ENCODE measurements at places on chromosomes 16 and 17.

GRCh38 chr17:82983510-82984248 lies 95.7 kb upstream of the METRNL start:
- no peak for DNase-seq

DNA sequence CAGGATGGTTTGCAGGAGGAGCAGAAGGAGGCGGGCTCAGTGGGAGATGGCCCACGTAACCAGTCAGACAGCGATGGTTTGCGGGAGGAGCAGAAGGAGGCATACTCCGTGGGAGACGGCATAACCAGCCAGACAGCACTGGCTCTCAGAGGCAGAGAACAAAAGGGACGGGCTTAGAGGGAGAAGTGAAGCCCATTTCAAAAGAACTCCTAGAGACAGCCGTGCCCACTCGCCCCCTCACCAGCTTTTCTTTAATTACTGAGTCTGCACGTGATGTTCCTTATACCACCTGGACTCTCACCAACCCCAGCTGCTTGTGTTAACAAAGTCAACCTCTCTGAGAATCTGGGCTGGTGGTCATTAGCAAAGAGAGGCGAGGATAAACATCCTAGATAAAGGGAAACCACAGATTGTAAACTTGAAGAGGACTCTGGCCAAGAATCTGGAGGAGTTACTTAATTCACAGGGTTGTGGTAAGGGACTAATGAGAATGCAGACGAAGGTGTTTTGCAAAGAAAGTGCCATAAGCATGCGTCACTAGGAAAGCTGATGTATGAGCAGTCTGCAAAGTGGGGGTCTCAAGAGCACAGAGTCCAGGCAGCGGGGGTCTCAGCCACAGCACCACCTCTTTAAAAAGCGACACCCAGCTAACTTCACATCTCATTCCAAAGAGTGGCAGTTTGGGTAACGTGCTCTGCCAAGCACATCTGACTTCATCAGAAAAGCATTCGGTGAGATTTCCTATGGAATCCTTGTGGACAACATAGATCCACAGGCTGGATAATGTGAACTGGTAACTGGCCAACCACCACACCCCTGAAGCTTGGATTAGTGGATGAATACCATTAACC lies 51.7 kb downstream of the NXN start:
- no peak for DNase-seq

DNA sequence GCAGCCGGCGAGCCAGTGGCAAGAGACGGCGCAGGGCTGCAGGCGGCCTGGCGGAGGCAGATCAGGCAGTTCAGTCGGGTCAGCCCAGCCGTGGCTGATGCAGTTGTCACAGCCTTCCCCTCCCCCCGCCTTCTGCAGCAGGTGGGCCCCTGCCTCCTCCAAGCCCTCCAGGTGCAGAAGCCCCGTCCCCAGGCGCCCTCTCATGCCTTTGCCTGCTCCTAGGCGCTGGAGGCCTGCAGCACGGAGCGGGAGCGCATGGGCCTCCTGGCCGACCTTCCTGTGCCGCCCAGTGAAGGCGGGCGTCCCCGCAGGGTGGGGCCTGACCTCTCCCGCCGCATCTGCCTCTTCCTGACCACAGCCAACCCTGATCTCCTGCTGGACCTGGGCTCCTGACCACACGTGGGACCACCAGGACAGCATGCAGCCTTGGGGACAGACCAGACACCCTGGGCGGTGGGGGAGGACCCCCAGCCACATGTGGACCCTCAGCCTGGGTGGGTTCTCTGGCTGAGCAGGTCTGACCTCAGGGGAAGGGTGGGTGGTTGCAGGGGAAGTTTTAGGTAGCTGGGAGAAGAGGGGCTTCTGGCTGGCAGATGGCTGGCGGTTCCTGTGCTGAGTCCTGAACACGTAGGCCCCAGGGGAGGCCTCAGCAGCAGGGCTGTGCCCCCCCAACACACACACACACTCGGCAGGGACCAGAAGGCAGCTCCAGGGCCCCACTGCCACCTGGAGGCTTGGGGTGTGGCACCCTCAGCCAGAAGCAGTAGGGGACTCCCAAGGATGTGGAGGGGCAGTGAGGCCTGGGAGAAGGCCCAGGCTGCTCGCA lies 3.1 kb upstream of the MRPS34 start:
- no peak for DNase-seq

DNA sequence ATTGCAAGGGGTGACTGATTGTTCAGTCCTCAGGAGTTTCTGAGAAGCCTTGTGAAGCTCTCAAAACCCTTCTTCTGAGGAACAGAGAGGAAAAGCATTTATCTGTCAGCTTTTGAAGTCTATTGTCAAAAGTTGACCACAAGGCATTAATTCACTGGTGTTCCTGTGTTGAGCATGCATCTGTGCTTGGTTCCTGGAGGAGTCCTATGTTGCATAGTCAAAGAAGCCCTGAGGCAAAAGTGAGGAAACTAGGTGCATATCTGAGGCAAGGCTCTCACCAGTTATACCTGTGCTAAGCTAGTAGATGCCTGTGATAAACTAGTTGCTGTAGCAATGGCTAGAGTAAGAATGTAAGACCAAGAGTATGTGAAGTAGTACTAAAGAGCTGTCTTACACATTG lies 1.8 kb upstream of the HEATR6 start:
- DNase-seq = no peak

- no peak for DNase-seq
Observed at GRCh38 chr16:27401768-27402568, at the start of gene IL21R. Gene IL21R (plus strand): TSS chr16:27402174. CDS start chr16:27430072, 27,898 bp downstream.

DNA sequence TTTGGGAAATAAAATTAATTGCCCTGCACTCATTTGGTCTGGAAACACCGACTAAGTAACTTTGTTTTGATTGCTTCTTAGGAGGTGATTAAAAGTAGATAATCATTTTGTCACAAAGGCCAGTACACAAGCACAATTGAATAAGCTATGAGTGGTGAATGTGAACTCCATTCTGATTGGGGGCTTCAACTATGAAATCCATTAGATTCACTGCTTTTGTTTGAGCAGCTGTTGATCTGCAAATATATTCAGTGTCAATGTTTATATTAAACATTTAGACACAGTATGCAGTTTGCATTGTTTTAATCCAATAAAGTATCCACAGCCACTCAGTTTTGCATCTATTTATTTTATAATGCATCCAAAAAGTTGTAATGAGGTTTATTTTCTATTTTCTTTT lies 817.5 kb downstream of the CDH11 start:
- DNase-seq = no peak

DNA sequence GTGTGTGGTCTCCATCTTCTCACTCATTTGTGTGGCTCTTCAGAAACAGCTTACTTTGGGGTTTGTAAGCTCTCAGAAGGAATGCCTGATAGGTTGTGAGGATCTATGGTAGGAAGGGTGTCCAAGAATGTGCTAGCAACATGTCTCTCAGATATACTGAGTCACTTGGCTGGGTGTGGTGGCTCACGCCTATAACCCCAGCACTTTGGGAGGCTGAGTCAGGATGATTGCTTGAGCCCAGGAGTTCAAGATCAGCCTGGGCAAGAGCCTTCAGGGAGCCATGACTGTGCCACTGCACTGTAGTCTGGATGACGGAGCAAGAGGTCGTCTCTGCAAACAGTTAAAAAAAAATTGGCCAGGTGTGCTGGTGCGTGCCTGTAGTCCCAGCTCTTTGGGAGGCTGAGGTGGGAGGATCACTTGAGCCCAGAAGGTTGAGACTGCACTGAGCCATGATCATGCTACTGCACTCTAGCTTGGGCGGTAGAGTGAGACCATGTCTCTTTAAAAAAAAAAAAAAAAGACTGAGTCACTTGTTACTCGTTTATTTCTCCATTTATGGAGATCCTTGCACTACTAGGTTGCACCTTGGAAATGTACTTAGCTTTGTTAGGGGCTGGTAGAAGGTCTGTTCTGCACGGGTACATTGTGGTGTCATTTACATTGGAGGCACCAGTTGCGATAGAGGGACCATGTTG lies 232.0 kb downstream of the SNX29 start:
- DNase-seq = no peak

GRCh38 chr17:78197147-78197832 lies 10.1 kb downstream of the AFMID start:
- no peak for DNase-seq

DNA sequence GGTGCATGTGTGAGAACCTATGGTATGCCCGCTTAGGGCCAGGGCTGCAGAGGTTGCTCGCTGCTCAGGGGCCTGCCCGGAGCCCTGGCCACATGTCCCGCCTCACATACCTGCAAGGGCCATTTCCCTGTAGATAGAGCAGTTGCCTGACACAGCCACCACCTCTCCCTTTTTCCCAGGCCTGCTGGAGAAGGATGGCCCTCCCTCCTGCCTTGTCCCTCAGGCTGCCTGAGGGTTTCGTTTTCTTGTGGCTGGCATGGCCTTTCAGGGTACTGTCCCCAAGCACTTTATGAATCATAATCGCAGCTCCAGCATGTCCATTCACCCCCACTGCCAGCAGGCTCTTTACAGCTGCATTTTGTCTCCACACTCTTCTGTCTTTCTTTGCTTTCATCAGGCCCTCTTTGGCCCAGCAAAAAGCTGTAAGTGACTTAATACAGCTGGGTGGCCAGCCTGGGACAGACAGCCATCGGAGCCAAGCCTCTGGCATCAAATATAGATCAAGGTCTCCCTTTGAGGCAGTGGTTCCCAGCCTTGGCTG lies 65.7 kb downstream of the MPRIP start:
- no peak for DNase-seq

DNA sequence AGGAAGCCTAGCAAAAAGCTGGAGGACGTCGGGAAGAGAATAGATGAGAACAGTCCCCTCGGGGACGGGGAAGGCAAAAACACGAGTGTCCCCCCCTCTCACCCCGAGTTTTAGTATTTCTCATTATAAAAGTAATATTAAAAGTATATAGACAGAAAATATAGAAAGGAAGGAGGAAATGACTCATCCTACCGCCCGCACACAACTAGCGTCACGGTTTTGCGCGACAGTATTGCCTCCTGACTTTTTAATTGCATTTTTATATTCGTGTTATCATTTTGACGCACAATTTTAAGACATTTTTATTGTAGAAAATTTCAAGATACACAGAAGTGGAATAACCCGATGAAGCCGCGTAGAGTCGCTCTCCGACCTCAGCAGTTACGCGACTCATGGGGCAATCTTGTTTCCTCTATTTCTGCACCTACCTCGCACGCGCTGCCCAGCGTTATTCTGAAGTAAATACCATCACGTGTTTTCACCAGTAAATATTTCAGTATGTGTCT lies 652 bp upstream of the SLC25A19 start:
- no peak for DNase-seq

DNA sequence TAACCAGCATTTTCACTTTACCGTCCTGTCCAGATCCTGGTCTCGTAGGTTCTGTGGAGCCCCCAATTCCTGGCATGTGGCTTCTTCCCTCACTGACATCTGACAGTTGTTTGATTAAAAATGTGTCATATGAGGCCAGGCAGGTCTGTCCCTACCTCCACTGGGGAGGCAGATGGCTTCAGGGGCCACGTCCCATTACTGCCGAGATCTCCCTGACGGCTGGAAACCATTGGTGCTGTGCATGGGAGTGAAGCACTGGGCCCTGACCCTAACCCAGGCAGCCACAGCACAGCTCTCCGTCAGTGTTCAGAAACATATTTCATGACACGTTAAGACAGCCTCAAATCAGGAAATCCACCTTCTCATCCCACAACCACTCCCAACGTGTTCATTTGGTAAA lies 77.5 kb downstream of the GNAO1 start:
- DNase-seq = no peak

DNA sequence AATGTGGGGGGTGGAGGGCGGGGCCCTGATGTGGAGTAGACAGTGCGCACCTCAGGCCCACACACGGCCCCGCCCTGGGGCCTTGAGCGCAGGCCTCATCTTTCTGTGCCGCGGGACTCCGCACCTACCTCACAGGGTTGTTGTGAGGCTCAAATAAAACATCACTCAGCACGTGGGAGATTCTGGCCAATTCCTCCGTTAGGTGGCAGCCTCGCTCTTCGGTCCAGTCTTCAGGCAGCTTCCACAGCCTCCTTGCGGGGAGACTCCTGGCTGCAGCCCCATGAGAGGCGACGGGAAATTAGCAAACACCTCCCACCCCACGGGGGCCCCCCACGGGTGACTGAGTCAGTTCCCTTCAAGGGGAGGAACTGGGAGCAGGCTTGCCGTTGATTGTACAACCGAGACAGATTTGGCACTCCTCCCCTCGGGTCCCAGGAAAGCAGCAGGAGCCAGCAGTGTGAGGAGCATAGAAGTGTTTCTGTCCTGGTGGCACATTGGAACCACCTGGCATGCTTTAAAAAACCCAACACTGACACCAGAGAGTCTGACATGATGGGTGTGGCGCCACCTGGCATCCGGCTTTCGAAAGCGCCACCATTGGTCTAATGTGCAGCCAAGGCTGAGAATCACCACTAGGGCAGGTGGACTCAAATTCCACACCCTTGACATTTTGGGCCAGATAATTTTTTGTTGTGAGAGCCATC lies 7.6 kb downstream of the MRM1 start:
- peak; percentile 69 for DNase-seq

DNA sequence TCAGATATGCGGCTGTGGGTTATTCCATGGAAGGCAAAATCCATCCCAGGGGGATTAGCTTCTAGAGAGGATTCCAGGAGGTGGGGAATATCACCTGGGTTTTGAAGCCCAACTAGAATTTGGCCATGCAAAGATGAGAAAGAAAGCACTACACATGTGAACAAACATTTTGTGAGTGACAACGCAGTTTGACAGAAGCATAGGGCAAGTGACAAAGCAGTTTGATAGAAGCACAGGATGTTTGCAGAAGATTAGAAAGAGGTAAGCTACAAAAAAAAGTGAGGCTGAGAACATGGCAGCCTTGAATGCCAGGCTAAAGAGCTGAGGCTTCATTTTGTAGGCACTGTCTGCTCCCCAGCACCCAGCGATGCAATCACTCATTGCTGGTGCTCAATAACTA lies 12.3 kb upstream of the KRT38 start:
- DNase-seq = no peak

DNA sequence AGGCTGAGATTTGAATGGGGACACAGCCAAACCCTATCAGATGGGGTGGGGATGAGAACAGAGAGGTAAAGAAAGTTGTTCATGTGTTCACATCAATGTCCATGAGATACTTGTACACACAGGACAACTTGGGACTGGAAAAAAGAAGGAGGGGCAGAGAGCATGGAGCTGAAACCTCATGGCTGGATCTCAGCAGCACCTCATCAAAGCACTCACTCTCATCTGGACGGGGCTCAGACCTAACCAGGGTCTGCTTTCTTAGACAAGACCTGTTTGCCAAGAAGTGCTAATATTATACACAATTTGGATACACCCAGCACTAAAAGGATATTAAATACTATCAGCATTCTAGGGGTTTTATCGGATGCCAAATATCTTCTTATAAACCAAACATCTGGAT lies 399.8 kb downstream of the SLC39A11 start:
- DNase-seq = no peak

GRCh38 chr16:88772871-88773811 lies 11.9 kb downstream of the PIEZO1 start:
- DNase-seq = no peak

GRCh38 chr17:47808036-47808829 lies 13.4 kb downstream of the OSBPL7 start:
- no peak for DNase-seq

All from C1 segment of cervical spinal cord (tissue), 14 donors.